ENCODE measurements at places on chromosomes 2 and 18. TPM values are rescaled to one million over a fixed set of nuclear protein-coding genes. Genes with fewer than 3 reads are reported as not detected.

- H3K27ac ChIP-seq: no peak overlapping the region
- no peaks in the 10 kb centered on the region for H3K36me3 ChIP-seq
- no peak for DNase-seq
- no peak overlapping the region for H3K4me3 ChIP-seq
- peaks cover 2% of the 10 kb centered on the region for H3K27me3 ChIP-seq
- no peaks in the 10 kb centered on the region for H3K4me1 ChIP-seq
These were observed 5.0 kb upstream of the CNGA3 start for GRCh38 chr2:98341241-98341640.

- H3K27me3 ChIP-seq: no peaks in the 10 kb centered on the region
- H3K27ac ChIP-seq: no peak overlapping the region
- no peak for DNase-seq
- H3K36me3 ChIP-seq: no peaks in the 10 kb centered on the region
These were observed 91.8 kb downstream of the PLB1 start for GRCh38 chr2:28587526-28588291.

DNA sequence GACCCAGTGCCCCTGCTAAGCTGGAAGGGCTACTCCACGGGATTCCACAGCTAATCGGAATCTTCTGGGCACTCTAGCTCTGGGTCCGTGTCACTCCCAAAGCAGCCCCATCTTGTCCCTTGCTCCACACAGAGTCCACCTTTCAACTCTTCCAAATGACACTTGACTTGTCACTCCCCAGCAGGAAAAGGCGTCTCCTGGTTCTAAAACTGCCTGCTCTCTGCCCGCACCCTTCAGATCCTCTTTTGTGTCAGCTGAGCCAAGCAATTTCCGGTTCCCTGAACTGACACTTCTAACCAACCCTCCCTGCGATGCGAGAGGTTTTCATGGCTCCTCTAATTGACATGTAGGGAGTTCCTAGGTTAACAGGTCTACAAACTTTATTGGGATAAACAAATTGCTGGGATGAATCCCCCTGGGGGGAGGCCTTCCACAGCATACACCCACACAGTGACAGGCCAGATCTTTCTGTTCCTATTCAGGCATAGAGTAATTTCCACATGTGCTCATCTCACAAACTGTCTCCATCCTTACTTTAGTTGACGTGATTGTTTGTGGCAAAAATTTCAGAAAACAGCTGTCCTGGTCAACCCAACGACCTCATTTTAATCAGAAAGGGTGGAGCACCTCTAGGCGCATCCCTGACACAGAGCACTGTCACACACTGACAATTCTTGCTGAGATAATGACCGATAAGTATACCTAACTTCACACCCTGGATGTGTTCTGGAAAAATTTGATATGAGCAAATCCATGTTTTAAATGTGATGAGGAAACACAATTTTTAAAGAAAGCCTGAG lies 104.9 kb downstream of the RBMS1 start:
- no peaks in the 10 kb centered on the region for H3K27me3 ChIP-seq
- peaks cover 95% of the 10 kb centered on the region for H3K4me1 ChIP-seq
- peak; percentile 59 for DNase-seq
- no peaks in the 10 kb centered on the region for H3K36me3 ChIP-seq
- no peak overlapping the region for H3K4me3 ChIP-seq
- H3K27ac ChIP-seq: peak overlapping the region; percentile 73

GRCh38 chr2:116057538-116057937 lies 1615.1 kb downstream of the DPP10 start:
- no peaks in the 10 kb centered on the region for H3K4me1 ChIP-seq
- H3K27ac ChIP-seq: no peak overlapping the region
- H3K27me3 ChIP-seq: no peaks in the 10 kb centered on the region
- no peak overlapping the region for H3K4me3 ChIP-seq
- no peaks in the 10 kb centered on the region for H3K36me3 ChIP-seq

DNA sequence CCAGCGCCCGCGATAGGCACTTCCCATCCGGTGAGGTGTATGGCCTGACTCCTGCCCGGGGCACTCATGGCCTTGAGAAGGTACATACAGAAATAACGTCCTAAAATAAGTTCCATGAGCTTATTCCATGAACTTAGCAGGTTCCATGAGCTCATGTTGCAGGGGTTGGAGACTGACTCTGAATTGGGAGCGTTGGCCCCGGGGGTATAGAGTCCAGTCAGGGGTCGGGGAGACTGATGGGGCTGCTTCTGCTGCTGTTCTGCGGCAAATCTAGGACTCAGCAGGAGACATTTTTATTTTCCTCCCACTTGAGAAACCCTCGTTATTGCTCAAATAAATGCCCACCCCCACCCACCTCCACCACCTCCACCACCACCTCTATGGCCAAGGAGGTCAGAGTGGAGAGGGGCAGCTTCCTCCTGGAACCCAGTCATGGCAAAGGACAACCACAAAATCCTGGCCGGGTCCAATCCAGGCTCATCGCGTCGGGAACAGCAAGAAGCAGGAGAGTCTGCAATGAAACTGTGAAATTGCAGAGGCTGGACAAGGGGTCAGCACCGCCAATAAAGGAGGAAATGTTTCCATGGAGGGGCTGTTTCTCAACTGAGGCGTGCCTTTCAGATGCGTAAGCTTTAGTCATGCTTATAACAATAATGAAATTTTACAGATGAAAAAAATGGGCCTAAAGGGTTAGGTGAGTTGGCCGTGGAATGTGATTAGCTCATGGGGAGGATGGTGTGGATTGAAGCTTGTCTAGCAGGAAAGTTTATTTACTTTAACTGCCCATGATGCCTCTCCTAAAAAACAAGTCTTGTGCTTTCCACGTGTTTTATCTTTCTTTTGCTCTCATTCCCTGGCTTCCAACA lies 136.6 kb upstream of the ALKAL2 start:
- H3K27me3 ChIP-seq: no peaks in the 10 kb centered on the region
- H3K4me3 ChIP-seq: no peak overlapping the region
- no peaks in the 10 kb centered on the region for H3K36me3 ChIP-seq

The LYPD6B gene
- total RNA-seq: not detected

The ADAM23 gene
- total RNA-seq: 54.6 TPM
